ENCODE measurements at places on chromosomes 16 and 17. TPM values are rescaled to one million over a fixed set of nuclear protein-coding genes. Genes with fewer than 3 reads are reported as not detected.

GRCh38 chr16:49987381-49987780, 37.6 kb upstream of the CNEP1R1 start:
- no peak for DNase-seq

DNA sequence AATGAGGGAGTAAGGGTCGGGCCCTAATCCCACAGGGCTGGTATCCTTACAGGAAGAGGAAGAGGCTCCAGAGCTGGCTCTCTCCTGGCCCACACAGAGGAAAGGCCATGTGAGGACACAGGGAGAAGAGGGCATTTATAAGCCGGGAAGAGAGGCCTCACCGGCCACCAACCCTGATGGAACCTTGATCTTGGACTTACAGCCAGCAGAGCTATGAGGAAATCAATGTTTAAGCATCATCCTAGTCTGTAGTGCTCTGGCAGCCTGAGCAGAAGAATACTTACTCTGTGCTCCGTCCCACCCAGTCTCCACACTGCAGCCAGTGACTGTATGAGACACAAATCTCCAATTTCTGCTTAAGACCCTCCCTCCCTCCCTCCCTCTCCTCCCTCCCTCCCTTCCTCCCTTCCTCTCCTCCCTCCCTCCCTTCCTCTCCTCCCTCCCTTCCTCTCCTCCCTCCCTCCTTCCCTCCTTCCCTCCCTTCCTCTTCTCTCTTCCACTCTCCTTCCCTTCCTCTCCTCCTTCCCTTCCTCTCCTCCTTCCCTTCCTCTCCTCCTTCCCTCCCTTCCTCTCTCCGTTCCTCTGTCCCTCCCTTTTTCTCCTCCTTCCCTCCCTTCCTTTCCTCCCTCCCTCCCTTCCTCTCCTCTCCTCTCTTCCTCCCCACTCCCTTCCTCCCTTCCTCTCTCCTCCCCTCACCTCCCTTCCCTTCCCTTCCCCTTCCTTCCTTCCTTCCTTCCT, 8.9 kb upstream of the TMEM220 start:
- DNase-seq = no peak

DNA sequence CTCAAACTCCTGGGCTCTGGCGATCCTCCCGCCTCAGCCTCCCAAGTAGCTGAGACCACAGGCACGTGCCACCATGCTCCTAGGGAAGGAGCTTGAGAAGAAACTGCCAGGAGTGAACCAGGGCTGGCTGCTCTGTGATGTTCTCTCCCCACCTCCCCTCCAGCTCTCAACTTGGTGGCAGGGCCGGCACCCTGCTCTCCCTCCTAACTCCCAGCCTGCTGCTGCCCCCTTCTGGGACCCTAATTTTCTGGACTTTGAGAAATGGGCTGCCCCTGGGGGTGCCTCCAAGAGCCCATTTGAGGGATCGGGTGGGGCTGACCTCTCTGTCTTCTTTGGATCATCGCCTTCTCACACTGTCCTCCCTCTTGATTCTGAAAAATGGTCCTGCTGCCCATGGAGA, 14.9 kb upstream of the STAT3 start:
- no peak for DNase-seq

GRCh38 chr17:80827646-80828643, 163.7 kb upstream of the CHMP6 start:
- DNase-seq = no peak

DNA sequence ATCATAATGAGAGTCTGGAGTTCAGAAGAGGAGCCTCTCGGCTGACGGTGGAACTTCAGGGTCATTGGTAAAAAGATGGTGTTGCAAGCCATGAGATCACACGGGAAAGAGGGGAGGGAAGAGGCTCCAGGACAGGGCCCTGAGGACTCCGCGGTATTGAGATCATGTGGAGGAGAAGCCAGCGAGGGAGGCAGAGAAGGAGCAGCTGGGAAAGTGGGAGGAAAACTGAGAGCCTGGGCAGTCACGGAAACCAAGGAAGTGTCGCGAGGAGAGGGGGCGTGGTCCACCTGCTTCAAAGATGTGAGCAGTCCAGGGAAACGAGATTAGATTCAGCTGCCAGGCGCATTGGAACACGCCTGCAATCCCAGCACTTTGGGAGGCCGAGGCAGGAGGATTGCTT, 27.7 kb upstream of the SBK1 start:
- DNase-seq = no peak

Gene SRCIN1
- 21.4 TPM for total RNA-seq

DNA sequence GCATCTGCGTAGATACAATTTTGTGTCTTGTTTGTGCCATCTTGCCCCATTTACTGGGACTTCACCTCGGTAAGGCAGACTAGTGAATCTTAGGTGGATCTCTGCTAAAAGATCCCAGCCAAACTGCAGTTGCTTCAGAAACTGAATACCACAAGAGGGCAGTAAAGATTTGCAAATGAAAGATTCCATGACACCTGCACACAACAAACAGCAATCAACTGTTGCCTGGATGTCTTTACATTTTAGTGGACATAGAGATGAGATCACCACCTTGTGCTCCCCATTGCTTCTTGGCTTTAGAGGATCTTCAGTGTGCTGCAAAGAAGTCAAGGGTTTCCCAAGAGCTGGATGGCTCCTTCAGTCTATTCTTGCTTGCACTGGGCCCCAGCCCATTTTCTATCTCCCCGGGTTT, 119.2 kb upstream of the CACNG5 start:
- no peak for DNase-seq

- no peak for DNase-seq
Measured at GRCh38 chr17:78862073-78863023, 21.7 kb upstream of the USP36 start.

DNA sequence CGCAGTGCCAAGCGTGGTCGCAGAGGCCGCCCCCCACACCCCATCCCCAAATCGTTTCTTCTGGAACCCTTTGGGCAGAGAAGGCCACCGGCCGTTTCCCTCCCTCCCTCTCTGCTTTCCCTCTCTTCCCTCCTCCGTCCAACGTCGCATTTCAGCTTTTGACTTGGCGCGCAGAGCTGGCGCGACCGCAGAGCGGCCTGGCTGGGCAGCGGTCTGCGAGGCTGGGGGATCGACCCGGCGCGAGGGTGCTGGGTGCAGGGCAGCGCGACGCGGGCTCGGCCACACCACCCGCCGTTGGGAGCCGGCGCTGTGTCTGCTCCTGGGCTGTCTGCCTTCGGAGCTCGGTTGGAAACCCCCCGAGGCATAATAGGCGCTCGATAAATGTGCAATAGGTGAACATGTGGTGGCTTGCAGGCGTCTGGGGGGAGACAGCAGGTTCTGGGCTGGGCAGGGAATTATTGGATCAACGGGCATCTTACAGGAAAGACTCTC, 2.8 kb upstream of the NTN3 start:
- no peak for DNase-seq

Gene GPR179
- 0.22 TPM for total RNA-seq

- no peak for DNase-seq
Measured at GRCh38 chr17:57562184-57562698, 182.9 kb downstream of the CCDC182 start.

Gene IGF2BP1
- total RNA-seq = 227 TPM

Gene EVPL
- 0.16 TPM for total RNA-seq

- no peak for DNase-seq
Measured at GRCh38 chr17:76996741-76997694, 128.8 kb downstream of the MGAT5B start.

Gene CA4
- not detected for total RNA-seq

Gene SERPINF2
- total RNA-seq = 0.44 TPM

DNA sequence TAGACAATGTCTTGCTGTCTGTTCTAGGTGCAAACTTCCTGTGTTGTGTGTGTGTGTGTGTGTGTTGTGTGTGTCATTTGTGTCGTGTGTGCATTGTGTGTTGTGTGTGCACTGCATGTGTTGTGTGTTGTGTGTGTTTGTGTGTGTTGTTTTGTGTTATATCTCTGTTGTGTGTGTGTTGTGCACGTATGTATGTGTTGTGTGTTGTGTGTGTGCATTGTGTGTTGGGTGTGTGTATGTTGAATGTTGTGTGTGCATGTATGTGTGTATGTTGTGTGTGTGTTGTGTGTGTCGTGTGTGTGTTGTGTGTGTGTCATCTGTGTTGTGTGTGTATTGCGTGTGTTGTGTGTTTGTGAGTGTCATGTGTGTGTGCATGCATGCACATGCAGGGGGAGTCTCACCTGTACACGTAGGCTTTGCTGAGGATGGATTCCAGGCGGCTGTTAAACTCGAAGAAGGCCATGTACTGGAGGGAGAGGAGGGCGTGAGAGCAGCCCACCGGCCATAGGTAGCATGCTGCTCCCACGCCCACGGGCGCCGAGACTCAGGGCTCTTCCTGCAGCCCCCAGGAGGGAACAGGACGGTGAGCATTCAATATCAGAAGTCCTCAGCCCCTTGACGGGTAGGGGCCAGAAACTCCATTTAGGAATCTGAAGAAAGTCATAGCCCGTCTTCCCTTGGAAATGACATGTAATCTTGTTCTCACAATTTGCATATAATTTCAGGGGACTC, 58.2 kb downstream of the CNGB1 start:
- no peak for DNase-seq

DNA sequence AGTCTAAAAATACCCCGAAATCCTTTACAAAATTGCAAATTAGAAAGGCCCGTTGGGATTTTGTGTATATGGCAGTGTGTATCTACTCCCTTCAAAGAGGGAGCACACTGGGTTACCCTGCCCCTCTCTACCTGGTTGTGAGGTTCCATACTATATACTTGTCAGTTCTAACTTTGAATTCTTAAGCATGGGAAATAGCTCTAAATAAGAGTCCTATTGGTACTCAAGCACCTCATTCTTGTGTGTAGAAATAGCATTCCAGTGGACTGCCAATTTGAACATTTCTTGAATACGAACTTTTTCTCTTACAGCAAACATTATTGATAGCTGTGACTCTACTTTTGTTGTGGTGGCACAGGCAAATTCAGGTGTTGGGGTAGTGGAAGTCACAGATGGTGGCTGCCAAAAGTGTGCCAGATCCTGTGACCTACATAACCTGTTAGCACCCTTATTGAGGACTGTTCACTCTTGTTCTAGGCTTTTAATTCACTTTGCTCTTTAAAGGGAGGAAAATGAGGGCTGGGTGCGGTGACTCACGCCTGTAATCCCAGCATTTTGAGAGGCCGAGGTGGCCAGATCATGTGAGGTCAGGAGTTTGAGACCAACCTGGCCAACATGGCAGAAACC, 16.1 kb downstream of the ESRP2 start:
- no peak for DNase-seq

Gene ITGAL
- total RNA-seq = 0.45 TPM

DNA sequence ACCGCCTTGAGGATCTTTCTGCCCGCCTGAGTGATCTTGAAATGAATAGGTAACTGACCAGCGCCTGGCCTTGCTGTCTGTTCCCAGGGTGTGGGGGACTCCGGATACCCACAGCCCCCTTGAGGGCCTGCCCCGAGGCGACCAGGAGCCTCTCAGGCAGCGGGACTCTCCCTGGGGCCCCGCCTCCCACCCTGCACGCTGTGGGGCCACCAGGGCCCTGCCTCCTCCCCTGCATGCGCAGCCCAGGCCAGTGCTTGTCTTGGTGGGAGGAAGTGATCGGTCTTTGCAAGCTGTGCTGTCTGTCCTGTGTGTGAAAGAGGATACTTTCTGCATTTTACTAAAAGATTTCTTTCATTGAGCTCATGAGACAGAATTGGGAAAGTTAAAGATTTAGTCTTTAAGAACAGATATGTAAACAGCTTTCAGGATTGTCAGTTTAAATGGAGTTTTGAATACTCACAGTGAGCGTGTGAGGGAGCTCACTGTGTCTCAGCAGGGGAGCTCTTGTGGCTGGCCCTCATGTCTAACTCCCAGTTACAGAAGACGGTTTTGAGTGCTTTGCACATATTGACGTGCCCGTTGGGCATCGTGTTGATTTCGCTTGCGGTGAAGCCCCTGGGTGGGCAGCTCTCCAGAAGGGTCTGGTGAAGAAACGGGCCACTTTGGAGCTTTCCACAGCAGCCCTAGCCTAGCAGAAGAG, 36.1 kb upstream of the CAPN15 start:
- no peak for DNase-seq

Gene RNF112
- total RNA-seq = 4.8 TPM

Gene KRT32
- not detected for total RNA-seq

- DNase-seq = no peak
Measured at GRCh38 chr16:81752225-81752875, 26.7 kb upstream of the PLCG2 start.

DNA sequence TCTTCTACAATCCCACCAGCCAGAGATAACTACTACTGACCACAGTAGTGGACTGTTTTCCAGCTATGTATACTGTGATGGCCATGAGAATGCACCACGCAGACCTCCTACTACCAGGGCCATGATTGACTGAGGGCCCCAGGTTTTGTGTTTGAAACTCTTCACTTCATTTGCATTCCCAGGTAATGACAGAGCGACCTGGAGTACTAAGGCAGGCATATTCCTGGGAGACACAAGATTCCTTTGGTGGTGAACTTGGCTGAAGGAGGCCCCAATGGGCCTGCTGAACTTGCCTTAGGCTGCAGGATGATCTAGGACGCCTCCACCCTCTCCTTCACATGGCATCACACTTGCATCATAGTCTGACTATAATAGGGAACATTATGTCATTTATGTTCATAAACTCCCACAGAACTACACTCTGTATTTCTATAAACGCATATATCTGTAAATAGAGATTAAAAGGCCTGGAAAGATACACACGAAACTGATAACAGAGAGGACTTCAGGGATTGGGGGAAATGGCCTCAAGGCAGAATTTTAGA, 30.4 kb downstream of the CLEC19A start:
- DNase-seq = no peak

- no peak for DNase-seq
Measured at GRCh38 chr17:35709874-35710273, 21.6 kb upstream of the RASL10B start.

GRCh38 chr16:85969159-85969558, 70.2 kb downstream of the IRF8 start:
- DNase-seq = no peak

DNA sequence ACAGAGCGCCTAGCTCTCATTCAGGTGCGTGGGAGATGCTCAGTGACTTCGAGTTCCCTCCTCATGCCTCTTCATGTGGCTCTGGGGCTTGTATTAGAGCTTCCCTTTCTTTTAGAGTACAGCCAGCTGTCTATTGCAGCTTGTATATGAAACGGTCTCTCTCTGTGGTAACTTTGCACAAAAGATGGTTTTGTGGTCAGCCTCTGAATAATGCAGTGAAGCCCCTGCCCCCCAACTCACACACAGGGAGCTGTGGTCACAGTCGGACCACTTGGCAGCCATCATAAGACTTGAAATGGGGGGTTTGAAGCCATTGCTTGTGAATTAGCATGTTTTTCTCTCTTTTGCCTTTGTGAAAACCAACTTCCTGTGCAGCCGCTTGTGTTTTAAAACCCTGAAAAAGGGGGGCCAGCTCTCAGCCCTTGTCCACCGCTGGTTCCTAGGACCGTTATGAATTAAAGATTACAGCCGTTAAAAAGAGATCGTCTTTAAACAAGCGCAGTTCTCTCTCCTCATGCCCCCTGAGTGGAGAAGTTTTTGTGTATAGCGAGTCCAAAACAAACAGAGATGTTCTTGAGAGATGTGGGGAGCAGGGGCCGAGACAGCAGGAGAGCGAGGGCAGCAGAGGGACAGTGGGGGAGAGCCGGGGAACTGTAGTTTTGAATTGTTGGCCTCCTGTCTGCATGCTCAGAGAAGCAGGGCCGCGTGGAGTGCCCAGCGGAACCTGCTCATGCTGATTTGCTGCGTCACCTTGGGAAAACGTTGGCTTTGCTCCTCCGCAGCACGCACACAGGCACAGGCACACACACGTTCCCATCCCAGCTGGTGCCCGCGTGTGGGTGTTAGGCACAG, 199.0 kb downstream of the MSI2 start:
- no peak for DNase-seq

Gene BRD7
- 84.2 TPM for total RNA-seq
